Nephron progenitor cell (in vitro differentiated cells): ENCODE measurements at places on chromosomes 16 and 17.

DNA sequence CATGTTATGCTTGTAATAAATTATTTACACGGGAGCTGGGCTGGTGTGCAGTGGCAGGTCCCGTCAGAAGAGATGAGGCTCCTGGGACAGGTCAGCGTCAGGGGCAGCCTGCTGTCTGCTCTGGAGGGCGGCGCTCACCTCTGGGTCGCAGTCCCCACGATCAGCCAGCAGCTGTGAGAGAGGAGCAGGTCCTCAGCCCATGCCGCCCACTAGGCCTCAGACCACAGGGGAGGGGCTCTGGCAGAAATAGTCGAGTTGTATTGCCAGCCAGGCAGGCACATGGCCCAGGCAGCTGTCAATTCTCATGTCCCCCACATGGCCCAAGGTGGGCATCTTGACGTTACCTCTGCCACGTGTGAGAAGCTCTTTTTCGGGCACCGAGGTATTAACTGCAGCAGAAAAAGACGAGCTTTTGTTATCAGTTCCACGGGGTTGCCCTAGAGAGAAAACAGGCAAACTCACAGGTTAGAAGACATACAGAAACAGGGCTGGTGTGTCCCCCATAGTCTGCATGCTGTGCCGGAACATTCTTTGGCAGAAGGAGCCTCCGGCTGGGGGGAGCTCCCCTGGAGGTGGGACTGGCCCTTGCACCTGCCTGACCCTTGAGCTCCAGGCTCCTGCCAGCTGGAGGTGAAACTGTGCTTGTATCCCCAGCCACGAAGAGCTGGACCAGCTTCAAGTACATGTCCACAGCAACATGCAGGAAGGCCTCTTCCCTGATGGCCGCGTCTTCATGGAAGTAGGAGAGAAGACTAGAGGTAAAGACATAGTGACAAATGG is 17.4 kb downstream of the ZNF276 start:
- DNase-seq: no peak

DNA sequence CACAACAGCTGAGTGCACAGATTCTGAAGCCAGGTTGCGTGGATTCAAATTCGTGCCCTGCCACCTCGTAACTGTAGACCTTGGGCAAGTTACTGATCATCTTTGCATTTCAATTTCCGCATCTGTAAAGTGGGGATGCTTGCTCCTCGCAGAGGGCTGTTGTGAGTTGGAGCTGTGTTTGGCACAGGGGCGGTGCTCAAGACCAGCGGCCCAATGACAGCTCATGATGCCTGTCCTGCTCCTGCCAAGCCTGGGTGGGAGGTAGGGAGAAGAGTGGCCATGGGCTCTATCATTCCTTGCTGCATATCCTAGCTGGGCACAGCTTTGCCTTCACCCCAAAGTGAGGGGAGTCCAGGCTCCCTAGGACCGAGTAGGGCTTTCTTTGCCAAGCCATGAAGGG is 12.6 kb downstream of the NXPH3 start:
- no peak for DNase-seq

DNA sequence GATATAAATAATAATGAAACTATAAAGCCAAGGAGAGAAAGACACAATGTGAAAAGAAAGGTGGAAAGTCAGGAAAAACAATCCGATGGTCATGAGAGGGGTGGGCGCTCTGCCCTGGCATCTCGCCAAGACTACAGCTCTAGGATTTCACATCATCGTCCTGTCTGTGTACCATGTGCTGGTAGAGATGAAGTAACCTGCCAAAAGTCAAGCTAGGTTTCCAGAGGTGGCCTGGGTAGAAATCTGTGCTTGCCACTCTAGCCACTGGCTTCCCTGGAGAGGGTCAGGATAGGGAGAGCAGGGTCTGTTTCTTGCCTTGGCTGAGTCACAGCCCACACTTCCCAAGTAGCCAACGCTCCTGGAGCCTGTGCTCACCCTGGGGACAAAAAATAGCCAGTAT is 31.0 kb upstream of the TRAP1 start:
- DNase-seq: no peak

- DNase-seq: peak; percentile 80
Observed at GRCh38 chr17:38749223-38750043, 1.3 kb upstream of the PCGF2 start.

DNA sequence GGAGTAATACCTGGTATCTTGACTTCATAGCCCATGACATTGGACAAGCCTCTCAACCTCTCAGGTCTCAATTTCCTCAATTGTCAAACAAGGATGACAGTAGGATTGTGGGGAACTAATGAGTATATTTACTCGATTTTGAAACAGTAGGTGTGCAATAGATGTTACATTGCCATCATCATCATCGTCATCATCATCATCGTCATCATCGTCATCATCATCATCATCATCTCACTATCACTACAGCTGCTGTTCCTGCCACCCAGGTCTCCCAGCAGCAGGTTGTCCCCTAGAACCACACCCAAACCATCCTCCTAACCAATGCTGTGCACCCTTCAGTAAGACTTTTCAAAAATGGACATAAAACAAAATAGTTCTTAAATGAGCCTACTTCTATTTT is 24.8 kb upstream of the CDRT4 start:
- DNase-seq: no peak

DNA sequence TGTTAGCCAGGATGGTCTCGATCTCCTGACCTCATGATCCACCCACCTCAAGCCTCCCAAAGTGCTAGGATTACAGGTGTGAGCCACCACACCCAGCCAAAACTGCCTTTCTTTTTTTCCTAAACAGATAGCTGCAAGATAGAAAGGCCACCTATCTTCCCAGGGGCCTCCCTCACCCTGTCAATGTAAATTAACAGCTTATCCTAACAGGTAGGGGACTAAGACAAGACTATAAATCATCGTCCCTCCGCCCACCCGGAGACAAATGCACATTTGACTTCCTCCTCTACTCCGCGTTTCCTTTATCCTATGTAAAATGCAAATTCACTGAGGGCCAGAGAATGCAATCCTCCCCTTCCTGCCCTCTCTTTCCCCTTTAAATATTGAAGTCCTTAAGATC is 71.4 kb downstream of the MARF1 start:
- DNase-seq: no peak

DNA sequence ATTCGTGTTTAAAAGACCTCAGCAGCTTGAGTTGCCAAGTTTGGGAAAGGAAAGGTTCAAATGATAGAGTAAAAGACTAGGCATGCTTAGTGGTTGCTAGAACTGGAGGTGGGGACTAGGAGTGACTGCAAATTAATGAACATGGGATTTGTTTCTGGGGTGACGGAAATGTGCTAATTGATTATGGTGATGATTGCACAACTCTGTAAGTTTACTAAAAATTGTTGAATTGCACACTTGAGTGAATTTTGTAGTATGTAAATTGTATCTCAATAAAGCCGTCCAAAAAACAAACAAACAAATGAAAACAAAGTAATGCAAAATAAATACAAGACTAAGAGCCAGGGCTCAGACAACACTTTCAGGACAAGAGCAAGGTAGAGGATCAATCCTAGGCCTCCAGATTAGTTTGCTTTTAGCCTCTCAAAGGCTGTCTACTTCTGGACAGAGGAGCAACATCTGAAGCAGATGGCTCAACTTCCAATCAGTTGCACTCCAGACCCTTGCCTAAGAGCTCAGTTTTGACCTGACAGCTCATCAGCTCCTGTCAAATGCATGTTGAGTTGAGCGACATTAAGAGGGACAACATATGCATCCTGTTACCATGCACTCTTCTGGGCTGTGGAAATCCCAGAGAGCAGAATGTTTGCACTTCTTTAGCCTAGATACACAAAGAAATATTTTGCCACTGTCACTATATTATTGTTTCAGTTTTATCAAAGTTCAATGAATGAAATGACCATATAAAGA is 111.2 kb upstream of the ASIC2 start:
- no peak for DNase-seq

- no peak for DNase-seq
Observed at GRCh38 chr16:17798716-17799115, 328.0 kb upstream of the XYLT1 start.

DNA sequence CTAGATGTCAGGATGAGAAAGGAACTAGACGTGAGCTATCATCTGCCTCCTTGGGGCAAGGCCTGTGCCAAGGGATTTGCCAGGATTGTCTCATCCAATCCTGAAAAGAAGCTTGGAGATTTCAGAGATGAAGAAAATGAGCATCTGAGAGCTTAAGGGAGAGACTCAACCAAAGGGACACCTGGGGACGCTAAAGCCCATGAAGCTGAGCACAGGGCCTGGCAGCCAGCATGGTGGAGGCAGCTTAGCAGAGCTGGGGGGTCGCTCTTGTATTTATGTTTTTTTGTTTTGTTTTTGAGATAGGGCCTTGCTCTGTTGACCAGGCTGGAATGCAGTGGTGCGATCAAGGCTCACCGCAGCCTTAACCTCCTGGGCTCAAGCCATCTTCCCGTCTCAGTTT is 18.4 kb upstream of the GLIS2 start:
- DNase-seq: no peak

DNA sequence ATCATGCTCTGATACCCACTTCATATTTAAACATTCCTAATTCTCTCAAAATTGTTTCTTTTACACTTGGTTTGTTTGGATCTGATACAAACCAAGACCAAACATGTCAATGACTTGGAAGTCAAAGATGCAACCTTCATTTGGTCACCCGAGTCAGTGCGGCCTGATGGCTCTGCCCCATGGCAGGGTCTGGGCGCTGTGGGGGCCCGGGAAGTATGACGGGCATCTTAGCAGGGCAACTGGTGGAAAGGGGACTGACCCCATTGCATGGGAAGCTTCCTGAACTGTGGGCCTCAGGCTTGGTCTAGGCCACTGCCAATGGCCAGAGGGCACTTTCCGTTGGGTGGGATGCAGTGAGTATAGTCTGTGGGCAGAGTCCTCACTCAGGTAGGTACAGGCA is 178.0 kb downstream of the KATNIP start:
- DNase-seq: no peak
